ENCODE measurements at places on chromosomes 3 and 15.
A peak's percentile ranks its signal among the peaks of the same experiment; 100 is the strongest.

- DNase-seq = peak; percentile 62
These were observed 24.3 kb downstream of the ZDHHC19 start for GRCh38 chr3:196186651-196187573.

GRCh38 chr3:7444886-7445285 is 584.0 kb downstream of the GRM7 start:
- no peak for DNase-seq

- DNase-seq = no peak
These were observed 35.9 kb downstream of the ADCY5 start for GRCh38 chr3:123412811-123413604.

DNA sequence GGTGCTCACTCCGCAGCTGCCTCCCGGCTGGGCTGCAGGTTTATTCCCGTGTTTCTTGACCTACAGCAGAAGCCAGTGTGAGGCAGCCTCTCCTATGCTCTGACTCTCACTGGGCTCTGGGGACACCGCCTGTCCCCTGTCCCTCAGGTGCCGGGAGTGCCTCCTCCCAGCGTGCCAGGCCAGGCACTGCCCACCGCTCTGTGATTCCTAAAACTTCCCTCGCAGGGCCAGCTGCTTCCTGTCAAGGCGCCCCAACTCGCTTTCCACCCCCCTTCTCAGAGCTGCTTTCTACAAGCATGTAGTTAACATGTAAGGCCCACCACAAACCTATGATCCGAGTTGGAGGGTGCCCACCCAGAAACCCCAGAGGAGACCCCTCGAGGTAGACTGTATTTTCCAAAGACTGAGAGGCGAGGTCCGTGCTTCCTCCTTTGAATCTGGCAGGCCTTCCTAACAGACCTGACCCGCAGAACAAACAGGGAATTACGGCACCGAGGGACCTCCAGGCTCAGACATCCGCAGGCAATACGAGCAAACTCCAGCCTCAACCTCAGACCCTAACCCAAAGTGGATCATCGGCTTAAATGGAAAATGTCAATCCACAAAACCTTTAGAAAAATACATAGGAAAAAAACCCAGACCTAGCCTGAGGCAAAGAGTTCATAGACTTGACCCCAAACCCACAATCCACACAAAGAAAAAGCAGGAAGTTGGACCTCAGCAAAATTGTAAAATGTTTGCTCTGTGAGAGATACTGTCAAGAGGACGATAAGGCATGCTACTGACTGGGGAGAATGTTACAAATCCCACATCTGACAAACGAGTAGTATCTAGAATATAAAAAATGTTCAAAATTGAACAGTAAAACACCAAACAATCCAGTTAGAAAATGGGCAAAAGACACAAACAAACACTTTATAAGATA is 121.3 kb upstream of the IQSEC1 start:
- DNase-seq = no peak

DNA sequence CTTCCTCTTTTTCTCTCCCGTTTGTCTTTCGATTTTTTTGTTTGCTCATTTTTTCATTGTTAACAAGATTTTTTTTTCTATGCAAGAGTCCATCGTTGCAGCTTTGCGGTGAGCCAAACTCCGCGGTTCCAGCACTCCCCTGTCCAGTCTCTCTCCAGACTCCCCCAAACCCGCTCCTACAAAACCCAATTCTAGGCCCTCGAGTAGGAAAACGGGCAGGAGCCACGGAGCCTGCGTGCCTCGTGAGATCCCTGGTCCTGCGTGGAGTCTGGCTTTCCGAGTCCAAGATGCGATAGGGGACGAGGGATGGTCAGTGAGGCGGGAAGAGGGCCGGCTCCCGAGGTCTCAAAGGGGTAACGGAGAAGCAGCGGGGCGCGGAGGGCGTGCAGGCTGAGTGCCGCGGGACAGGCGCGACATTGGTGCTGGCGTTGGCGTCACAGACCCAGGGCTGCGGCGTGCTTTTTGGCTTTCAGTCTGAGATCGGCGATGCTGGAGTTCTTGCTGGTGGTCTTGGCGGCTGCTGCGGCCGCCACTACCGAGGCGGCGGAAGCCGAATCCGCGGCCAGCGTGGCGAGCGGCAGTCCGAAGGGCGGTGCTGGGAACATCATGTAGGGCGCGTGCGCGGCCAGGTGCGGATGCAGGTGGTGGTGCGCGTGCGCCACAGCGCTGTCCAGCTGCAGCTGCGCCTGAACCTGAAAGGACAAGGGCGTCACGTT is 8.5 kb downstream of the SHOX2 start:
- DNase-seq = no peak

- DNase-seq = no peak
These were observed 47.4 kb downstream of the CLSTN2 start for GRCh38 chr3:139982404-139982803.

GRCh38 chr15:99717161-99718009 is 15.9 kb downstream of the LYSMD4 start:
- DNase-seq = no peak

DNA sequence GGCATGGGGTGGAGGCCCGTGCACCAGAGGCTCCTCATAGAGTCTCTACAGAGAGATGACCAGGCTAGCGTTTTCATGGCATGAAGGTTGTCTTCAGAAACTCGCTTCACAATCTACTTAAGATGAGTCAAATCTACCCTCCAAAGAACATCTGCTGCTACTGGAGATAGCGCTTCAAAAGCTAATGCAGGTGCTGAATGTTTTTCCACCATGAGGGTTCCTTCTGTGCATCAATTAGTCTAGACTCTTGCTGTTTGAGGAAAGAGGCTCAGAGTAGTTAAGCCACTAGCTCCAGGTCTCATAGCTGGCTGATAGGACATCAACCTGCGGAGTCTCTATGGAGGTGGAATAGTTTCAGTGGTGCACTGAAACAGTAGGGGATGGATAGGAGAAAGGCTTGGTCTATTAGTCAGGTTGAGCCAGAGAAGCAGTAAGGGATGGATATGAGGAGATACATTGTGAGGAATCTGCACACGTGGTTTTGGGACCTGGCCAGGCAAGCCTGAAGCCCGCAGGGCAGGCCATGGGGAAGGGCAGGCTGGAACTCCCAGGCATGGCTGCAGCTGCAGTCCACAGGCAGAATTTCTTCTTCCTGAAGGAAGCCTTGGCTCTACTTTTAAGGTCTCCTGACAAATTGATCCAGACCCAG is 117.5 kb downstream of the APBA2 start:
- no peak for DNase-seq

- no peak for DNase-seq
These were observed 58.8 kb downstream of the NCEH1 start for GRCh38 chr3:172651936-172652625.

GRCh38 chr3:126259411-126260391 is 79.3 kb upstream of the ALDH1L1 start:
- DNase-seq = no peak

GRCh38 chr3:3180456-3180855 is 965 bp upstream of the CRBN start:
- no peak for DNase-seq

DNA sequence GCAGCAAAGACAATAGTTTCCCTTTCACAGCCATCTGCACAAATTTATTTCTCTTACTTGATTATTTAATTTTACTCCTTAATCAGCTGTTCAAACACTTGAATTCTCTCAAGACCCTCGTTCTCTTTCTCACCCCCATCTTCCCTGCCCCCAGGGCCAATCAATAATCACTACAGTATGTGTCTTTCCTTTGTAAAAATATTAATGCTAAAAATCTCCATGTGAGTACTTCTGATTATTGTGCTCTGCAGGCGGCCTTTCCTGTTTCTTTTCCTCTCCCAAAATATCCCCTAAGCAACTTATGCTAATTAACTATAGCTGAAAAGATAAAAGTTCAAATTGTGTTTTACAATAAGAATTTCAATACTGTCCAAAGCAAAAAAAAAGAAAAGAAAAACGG is 617.0 kb upstream of the CBLB start:
- DNase-seq = no peak

DNA sequence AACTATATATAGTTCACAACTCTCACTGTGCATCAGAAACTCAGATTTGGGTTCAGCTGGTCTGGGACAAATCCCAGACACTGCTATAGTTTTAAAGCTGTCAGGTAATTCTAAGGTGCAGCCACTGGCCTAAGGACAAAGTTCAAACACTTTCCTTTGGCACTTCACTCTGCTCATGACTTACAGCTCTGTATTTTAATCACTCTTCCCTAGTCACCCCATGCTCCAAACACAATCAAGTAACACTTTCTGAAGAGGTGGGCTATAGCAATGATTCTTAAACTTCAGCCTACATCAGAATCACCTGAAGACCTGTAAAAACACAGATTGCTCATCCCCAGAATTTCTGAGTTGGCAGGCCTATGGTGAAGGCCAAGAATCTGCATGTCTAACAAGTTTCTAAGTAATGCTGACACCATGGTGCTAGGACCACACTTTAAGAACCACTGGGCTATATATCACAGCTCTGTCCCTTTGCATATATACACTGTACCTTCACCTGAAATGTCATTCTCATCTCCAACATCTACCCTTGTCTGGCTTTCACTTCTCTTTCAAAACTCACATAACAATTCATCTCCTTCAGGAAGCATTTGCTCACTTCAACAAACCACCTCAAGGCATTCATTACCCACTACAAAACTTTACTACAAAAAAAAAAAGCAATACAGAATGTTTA is 21.4 kb downstream of the STAG1 start:
- no peak for DNase-seq

GRCh38 chr3:101851072-101851770 is 1.9 kb downstream of the NFKBIZ start:
- no peak for DNase-seq

DNA sequence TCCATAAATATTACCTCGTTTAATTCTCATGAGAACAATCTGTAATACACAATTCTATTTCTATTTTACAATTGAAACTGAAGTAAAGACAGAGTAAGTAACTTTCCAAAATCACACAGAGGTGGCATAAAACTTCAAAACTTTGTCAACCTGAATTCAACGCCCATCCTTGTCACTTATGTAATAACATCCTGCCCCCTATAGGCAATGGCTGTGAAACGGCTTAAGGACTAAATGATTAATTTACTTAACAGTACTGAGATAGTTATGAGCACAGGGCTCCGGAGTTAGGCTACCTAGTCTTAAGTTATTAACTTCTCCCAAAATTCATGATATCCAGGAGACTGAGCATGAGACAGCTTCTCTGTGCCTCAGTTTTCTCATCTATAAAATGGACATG is 293.1 kb upstream of the CHRM5 start:
- no peak for DNase-seq

- no peak for DNase-seq
These were observed 74.1 kb upstream of the SYN2 start for GRCh38 chr3:11930084-11930483.

DNA sequence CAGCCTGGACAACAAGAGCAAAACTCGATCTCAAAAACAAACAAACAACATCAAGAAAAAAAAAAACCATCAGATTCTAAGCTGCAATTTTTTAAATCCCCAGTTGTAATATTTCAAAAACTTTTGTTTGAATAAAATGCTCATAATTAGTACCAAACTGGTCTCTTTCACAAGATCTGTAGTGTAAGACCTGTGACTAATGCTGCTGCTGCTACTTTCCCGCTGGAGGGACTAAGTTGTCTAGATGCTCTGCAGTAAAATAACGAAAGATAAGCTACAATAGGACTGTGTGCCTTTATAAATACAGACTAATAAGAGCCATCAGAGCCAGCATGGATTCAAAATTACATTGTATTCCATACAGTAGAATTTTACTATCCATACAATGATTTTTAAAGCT is 45.4 kb downstream of the TM4SF4 start:
- no peak for DNase-seq

GRCh38 chr3:188482929-188483328 is 329.0 kb downstream of the LPP start:
- DNase-seq = no peak

- no peak for DNase-seq
These were observed 19.3 kb downstream of the IQGAP1 start for GRCh38 chr15:90407336-90407735.

DNA sequence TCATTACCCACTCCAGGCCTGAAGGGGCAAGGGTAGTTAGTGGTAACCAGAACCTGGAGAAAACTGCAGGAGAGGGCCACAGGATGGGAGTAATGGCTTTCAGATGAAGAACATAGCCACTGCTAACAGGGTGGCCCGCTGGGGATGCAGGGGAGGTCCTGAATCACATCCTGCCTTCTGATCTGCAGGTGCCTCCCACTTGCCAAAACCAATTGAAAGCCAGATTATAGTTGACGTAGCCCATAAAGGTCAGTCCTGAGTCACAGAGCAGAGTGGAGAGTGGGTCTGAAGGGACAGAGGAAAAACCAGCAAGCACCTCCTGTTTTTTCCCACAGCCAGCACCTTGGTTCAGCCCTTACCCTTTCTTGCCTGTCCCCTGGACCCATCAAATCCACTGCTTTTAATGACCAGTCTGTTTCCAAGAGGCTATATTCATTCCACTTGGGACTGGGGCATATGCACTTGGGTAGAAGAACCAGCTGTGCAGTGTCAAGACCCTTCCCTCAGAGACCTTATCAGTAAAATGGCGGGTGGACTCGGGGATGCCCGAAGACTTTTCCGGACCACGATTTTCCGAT is 646 bp upstream of the SLC35G2 start:
- peak; percentile 80 for DNase-seq

DNA sequence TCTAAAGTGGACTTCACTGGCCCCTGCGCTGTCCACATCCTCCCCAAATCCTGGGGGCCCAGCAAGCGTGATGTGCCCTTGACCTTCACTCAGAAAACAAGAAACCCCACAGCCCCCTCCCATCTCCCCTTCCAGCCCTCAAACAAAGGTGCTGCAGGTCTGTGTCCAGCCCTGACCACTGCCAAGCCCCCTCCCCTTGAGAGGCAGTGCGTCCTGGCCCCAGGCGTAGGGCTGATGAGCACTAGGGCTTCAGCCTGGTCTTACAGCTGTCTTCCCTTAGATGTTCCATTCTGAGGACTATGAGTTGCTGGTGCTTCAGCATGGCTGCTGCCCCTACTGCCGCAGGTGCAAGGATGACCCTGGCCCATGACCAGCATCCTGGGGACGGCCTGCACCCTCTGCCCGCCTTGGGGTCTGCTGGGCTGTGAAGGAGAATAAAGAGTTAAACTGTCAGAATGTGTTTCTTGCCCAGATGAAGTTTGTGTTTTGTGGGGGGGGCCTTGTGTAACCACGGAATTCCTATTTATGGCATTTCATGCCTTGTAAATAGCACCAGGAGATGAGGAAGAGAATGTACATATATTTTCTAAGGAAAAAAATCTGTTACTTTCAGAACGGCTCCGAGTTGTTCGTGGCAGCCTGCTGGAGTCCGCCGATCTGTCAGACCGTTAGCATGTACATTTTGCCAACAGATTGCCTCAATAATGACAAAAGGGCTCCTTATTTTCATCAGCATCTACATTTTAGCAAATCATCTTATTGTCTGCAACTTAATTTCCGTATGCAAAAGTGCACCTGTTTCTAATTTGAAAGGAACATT is 8.3 kb upstream of the RHO start:
- DNase-seq = no peak

DNA sequence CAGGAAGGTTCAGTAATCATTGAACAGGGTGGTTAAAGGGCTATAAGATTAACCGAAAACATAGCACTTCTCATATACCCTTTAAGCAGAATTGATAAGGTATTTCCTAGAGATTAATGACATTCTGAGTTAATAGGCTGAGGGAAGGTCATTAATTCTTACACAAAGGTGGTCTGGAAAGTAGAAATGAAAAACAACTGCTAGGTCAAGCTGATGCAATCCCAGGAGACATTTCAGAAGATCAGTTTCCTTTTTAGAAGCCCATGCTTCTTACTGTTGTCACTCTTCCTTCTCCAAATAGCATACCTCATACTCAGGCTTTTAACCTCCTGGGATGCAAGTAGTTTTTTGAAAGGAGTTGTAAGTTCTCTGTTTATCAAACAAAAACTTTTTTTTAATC is 8.8 kb downstream of the FILIP1L start:
- no peak for DNase-seq

GRCh38 chr3:5583920-5584319 is 396.4 kb downstream of the EDEM1 start:
- DNase-seq = no peak
